C1 segment of cervical spinal cord (tissue), 14 donors: ENCODE measurements at places on chromosomes 6 and 20.

DNA sequence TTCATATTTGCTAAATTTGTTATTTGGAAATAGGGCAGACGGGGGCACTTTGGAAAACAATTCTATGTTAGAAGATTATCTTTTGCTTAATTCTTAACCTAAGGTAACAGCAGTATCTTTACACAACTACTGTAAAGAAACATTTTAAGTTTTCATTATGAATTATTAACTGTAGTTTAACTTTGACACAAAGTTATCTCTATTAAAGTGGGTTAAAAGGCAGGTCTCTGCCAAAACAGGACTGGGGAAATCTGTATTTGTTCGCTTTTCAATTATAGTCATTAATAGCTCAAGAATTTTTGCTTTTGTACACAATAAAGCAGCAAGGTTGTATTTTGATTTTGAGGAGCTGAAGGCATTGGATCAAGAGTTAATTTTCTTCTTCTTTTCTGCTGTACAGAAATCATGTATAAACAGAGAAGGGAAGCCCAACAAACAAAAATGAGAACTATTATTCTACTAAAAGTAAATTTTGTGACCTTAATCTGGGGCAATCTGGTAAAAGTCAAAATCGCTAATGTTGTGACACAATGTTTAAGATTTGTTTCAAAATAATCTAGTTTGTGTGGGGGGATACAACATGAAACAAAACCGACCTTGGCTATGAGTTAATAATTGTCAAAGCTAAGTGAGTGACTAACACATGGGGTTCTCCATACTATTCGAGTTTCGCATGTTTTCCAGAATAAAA lies 2.9 kb downstream of the STAU1 start:
- DNase-seq = no peak

- no peak for DNase-seq
Observed at GRCh38 chr20:19924255-19924654, 92.9 kb upstream of the NAA20 start.

DNA sequence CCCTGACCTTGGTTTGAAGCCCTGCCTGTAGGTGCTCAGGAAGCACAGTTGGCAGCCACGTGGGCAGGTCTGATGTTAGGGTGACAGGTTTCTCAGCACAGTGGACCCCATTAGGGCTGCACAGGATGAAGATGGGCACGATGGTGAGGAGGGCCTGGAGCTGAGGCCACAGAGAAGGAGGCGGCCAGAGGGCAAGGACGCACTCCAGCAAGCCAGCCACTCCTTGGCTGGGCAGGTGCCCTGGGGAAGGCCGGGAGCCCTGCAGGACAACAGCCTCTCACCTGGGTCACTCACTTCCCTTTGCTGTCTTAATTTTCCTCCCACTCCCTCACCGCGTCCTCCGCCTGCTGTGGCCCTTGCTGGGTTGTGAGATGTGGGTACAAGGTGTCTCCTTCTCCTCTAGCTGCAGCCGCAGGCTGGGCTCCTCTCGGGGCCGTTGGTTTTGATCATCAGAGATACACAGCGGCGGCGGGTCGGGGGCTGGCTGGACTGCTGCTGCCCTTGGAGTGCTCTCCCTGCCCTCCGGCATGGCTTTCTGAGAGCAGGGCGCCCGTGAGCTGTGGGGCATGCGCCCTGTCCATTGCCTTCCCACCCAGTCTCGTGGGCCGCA lies 5.7 kb downstream of the OSBPL2 start:
- DNase-seq = no peak

DNA sequence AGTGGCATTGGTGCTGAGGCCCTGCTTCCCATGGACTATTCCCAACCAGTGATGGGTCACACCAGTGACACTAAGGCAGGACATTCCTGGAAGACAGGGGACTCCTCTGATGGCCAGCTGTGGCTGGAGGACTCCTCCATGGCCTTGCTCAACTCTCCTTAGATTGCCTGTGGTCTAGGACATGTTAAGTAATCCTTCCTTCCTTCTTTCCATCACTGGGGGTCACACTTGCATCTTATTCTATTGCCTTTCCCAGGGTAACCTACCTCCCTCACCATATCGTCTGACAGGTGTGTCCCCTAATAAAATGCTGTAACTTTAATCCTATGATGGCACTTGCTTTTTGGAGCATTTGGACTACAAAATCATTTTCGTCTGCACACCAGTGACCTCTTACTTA lies 24.5 kb upstream of the HLA-A start:
- no peak for DNase-seq

- DNase-seq = no peak
Observed at GRCh38 chr6:126661646-126662045, 321.7 kb downstream of the CENPW start.

- DNase-seq = no peak
Observed at GRCh38 chr20:62392621-62393334, 5.9 kb downstream of the RPS21 start.

DNA sequence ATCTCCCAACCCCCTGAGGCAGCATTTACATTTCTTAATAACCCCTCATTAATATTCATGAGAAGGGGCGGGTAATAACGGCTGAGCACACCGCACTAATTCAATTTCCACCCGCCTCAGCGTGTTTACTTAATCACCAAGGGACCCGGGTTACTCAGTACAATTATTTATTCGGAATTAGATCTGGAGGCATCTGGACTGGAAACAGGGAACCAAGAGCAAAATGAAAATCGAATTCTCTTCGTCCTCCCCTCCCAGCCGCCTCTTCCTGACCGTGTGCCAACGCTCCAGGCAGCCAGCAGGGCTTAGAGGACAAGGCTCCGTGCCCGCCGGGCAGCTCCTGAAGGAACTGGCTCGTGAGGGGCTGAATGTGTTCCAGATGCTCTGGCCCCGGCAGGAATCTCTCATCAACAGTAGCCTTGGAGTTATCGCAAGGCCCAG lies 23.5 kb upstream of the CTNNBL1 start:
- DNase-seq = no peak

GRCh38 chr6:144263786-144264185 lies 21.3 kb upstream of the UTRN start:
- DNase-seq = no peak

- DNase-seq = no peak
Observed at GRCh38 chr6:87230801-87231200, 75.4 kb downstream of the ZNF292 start.

DNA sequence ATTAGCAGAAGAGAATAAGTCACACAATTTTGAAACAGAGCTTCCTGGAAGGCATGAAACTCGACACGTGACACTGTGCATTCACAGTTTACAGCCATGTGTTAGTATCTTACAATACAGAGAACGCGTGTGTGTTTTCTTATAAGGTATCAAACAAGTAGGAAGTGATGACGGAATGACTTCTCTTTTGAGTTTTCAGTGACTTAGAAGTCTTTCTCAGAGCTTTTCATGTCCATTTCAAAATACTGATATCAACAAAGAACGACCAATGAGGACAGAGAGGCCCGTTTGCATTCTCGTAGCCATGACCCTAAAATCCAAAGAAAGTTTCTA lies 36.6 kb upstream of the DUSP22 start:
- no peak for DNase-seq

DNA sequence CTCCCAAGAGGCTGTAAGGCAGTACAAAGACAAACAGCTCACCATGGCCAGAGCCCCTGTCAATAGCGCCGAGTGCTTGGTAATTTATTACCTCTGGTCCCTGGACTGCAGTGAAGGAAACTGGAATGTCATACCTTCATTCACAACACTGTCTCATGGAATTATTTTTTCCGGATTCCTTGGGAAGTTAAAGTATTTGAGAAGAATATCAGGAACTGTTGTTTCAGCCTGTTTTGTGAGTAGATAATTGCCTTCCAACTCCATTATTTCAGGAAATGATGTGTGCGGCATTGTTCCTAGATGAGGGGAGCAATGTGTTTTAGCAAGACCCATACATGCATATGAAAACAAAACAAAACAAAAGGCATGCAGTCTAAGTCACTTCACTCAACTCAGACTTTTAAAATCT lies 64.0 kb downstream of the BLOC1S5 start:
- no peak for DNase-seq

- DNase-seq = no peak
Observed at GRCh38 chr6:57267586-57268293, 45.6 kb upstream of the RAB23 start.

DNA sequence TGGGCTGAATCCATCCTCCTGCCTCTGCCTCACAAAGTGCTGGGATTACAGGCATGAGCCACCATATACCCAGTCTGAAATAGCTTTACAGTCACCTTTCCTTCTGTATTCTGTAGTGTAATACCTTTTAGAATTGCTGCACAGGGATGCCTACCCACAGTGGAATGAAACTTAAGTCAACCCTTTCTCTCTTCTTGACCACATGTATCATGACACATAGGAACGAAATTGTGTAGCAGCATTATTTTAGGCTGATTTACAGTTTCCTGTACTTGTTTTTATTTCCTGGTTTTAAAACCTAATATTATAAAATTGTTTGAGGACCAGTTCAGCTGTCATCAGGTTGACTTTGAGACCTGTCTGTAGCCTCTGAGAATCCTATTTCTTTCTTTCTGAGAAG lies 297.8 kb downstream of the ZFAND3 start:
- no peak for DNase-seq

DNA sequence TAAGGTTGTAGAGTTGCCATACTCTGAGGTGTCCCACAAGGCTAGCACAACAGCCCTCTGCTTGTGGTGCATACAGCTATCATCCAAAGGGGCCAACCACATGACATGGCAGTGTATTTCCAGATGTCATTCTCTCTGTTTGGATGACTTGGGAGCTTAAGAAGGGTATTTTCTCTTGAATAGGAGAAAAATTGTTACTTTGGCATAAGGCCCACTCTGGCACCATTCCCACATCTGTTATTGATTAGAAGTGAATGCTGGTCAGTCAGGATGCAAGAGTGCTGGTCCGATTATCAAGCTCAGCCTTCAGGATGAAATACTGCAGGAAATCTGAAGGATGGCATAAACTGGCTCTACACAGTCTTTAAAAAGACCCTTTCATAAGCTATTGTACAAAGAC lies 83.6 kb upstream of the C20orf144 start:
- DNase-seq = no peak

- DNase-seq = no peak
Observed at GRCh38 chr20:38249536-38250310, 10.8 kb downstream of the KIAA1755 start.

DNA sequence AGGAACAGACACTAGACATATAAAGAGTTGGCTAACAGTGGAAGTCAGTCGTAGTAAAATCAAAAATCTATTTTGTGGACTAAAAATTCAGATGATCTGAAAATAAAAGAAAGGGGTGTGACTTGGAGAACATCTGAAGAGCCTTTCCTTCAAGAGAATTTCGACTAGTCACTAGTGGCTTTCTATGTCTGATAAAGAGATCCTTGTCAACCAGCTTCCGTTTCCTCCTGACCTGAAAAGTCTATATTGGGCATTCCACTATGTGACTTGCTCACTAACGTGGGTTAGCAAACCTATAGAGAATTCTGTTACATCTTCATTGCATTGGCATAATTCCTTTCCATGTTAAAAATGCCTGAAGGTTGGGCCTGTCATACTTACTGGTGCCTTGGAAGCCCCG lies 25.9 kb downstream of the TRAF3IP2 start:
- DNase-seq = no peak

- no peak for DNase-seq
Observed at GRCh38 chr6:166446567-166447065, 63.9 kb upstream of the MPC1 start.

- DNase-seq = peak; percentile 2
Observed at GRCh38 chr6:99868074-99868702, 125.8 kb downstream of the MCHR2 start.

DNA sequence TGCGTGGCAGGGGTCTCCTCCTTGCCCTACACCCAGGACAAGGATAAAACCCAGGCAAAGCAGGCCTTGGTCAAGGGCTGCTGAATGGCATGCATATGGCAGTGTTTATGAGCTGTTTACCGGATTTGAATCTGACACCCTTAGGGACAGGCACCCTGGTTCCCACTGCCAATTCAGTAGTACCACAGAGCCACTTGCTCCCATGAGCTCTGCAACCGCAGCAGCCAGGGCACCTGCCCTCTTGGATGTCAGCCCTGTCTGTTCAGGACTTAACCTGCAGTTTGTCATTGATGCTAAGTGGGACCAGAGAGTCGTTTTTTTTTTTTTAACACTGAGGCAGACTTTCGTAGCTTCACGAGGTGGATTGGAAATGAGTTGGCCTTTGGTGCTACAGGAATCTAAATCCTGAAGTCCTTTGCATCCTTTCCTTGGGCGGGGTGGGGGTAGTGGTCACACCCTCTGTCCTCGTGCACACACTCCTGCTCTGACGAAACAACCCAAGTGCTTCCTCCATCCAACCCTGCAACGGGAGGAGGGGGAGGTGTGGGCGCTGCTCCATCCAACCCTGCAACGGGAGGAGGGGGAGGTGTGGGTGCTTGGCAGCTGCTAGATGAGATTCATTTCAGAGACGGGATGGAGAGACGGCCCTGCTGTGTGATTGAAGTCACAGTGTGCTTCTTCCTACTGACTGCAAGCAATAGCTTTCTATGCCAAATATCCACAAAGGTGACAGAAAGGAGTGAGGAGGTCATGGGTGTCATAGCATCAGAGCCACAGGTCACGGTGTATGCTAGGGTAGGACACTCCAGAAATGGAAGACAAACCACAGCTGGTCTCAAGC lies 166.5 kb downstream of the SMOC2 start:
- no peak for DNase-seq

DNA sequence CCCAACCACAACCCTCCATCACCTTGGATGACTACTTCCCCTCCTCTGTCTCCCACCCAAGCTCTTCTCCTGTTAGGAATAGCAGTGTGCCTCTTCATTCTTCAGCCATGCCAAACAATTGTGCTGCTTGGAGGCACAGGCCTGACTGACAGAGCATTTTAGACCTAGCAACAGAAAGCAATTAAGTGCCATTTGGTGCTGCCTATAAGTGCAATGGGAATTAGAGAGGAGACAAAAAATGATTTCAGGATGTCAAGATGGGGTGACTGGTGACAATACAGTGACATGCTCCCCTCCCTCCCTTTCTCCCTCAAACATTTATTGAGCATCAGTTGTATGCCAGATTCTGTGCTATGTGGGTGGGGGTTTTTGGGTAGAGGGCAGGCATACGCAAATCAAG lies 322.6 kb upstream of the MOCS1 start:
- DNase-seq = no peak

DNA sequence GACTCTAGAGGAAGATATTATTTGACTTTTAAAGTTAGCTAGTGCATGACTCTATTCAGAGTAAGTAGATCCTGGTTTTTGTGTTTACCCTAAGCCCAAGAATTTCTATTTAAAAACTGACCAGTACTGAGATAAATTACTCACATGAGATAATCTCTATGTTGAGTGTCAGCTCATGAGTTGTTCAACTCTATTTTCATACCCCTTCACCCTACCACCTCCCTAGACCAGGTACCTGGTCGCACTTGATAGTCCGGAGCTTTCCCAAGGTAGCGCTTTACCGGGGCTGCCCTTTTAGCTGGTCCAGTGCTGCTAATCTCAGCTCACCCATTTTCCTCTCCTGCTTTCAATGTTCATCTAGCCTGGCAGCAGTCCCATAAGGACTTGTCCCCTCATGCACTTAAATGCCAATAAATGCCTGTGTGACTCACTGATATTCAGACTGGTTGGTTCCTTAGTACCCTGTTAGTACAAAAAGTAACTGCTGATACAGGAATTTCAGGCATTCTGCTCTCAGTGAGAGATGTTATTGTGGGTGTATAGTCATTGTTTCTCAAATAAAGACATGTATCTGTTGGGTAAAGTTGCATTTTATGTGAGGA lies 503.9 kb downstream of the ADGRB3 start:
- no peak for DNase-seq
